ENCODE measurements at places on chromosomes 5 and 9.

DNA sequence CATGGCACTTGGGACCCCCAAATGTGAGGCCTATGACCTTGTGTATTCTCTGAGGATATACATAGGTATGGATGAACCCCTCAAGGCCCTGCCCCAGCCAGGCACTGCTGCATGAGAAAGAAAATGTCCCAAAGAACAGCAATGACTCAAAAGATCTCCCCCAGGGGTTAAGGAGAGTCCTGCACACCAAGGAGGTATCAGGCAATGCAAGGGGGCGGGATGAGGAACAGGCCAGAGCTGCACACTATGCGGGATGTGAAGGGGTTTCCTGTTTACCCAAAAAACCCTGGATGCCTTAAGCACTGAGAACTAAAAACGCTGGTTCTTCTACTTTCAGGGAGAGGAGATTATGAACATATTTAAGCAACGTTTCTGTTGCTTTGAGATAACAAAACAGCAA is 3.4 kb downstream of the RAPGEF1 start:
- DNase-seq: no peak

DNA sequence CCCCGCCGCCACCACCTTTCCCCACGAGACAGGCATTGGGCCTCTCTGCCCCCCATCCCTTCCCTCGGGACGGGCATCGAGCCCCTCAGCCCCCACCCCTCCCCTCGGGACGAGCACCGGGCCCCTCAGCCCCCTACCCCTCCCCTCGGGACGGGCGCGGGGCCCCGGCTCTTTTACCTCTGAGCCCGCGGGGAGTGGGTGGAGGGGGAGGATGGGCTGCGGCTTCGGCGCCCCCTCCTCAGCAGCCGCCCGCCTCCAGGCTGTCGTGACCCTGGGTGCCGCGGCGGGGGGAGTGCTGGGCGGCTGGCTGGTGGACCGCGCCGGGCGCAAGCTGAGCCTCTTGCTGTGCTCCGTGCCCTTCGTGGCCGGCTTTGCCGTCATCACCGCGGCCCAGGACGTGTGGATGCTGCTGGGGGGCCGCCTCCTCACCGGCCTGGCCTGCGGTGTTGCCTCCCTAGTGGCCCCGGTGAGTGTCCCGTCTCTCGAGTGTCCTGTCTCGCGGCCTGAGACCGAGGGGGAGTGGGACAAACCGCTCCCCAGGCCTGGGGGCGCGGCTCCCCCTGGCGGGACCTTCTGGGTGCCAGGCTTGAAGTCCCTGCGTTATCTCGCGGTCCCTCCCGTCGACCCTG is 791 bp downstream of the SLC2A8 start:
- no peak for DNase-seq

- no peak for DNase-seq
These were observed 16.4 kb downstream of the PPP3R2 start for GRCh38 chr9:101578378-101578777.

GRCh38 chr5:1335540-1336095 is 9.3 kb downstream of the CLPTM1L start:
- DNase-seq: no peak

DNA sequence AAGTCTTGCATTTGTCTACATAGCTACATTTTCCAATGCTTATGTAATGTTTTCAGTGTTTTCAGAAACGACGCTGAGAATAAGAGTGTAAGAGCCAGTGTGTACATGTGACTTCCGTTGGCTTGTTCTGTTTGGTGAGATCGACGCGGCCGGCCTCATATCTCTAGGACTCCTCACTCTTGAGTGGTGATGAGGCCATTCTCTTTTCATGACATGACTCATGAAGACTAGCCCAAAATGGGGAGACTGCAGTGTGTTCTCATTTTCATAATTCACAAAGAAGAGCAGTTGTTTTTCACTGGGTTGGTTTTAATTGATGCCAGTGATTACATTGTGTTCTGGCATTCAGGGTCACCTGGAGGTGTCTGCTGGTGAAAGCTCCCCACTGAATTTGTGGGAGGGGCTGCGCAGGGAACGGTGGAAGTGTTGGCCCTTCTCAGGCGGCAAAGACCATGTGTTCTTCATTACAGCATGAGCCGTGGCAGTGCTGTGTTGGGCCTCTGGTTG is 131.5 kb upstream of the OTULINL start:
- DNase-seq: no peak

DNA sequence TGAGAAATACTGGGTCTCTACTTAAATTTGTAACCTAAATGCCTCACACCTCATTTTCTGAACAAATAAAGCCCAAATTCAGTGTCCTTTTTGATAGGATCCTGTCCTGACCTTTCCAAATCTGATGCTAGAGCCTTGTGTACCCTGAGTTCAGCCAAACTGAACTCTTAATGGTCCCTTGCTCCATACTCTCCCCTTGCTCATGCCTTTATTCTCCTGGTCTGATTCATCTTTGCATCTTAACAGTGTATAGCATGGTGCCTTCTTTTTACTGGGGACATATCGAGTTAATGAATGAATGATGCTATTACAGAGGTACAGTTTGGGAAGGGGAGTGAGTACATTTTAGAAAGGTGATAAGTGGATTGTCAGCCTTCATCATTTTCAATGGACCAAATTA is 9.2 kb downstream of the NSD1 start:
- no peak for DNase-seq

DNA sequence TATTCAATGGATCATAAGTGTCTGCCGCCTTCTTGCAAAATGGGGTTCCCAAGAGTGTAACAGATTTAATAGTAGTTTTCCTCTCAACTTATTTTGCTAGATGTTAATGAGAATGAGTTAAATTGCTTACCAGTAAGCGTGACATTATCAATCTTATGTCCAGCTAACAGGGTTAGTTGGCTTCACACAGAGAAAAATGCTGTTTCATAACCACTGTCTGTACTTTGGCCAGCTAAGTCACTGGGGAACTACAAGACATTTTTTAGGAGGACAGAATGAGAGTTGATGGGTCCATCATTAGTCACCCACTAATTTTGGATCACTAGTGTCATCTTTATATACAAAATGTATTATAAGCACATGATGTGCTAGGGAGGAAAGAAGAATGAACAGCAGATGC is 1.4 kb downstream of the CDC37L1 start:
- no peak for DNase-seq

DNA sequence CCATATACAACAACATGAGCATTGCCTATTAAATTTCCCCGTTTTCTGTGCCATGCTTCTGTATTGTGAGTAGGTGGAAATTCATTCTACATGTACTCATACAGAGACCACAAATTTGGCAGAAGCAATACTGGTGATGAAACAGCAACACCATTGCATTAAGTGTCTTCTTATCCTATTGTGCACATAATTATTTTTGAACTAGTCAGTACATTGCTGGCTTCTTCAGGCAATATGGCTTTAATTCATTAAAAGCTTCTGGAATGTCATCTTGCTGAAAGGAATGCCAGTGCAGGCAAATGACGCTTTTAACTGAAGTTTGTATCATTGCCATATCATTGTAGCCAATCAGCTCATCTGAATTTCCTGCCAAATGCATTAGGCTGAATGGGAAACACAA is 82.6 kb downstream of the KIAA1958 start:
- no peak for DNase-seq

DNA sequence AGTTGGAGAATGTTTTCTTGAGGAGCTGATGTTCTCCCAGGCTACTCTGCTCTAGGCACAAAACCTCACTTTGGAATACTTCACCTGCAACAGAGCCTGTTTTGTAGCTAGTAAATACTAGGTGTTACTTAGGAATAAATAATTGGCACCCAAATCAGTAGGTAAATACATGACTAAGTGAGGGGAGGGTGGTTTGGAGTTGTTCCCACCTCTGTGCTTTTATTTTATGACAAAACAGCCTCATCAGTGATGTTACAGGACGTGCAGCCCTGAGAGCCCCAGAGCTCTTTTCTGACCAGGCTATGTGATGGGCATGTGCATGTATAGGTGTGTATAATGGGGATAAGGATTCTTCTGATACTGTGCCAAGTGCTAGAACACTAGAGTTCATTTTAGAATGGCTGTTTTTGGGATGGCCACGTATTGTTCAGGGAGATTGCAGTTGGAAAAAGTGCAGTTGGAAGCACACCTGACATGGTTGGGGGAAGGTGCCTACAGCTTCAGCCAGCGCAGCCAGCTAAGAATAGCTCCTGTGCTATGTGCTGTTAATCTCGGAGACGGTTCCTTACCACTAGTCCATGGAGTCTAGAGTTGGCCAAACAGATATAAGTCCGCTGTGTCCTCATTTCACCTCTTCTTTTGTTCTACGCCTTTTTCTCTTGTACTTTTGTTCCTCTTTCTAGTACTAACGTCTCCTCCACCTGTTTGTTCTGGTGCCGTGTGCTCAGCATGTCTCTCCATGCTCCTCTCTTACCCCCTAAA is 284.7 kb downstream of the FANCC start:
- DNase-seq: no peak

DNA sequence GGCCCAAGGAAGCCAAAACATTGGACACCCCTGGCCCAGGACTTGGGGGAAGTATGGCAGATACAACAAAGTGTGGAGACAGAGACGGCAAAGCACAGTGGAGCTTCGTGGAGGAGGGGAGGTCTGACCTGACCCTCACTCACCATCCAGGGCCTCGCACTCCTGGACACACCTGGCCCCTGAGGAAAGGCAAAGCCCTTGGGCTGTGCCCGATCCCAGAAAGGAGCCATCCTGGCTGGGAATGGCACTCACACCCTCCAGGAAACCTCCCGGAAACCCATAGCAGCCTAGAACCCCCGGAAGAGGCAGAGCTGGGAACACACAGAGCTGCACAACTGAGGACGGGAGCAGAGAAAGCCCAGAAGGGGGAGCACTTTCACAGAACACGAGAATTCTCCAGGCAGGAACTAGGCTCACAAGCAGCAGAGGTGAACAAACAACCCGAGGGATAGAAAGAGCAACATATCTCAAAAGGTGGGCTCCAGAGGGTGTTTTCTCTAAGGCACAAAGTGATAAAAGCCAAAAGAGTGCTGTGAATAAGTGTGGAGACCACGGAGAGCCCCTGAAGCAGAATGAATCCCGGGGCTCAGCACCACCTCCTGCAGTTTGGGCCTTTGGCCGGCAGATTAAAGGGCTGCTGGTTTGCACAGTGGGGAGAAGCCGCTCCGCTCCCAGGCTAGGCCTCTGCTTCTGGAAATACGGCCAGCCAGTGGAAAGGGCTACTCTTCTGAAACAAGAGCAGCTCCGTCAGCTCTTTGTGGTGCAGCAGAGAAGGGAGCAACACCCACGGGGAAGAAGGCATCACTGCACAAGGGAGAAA is 108.2 kb downstream of the UBE2R2 start:
- no peak for DNase-seq

DNA sequence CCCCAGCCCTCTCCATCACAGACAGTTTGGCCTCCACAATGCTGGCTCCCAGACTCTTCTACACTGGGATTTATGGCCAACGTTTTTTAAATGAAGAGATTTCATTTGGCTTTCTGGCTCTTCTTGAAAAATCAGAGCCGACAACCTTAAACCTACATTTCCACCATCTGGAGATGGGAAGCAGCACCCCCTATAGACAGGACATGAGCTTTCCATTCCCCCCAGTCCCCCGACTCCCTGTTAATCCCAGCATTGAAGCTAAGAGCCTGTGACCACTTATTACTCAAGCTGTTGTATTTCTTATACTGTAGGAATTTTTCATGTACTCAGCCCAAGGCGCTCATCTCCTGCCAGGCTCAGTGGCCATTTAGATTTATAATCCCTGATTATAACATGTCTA is 34.0 kb upstream of the AFAP1L1 start:
- DNase-seq: no peak

DNA sequence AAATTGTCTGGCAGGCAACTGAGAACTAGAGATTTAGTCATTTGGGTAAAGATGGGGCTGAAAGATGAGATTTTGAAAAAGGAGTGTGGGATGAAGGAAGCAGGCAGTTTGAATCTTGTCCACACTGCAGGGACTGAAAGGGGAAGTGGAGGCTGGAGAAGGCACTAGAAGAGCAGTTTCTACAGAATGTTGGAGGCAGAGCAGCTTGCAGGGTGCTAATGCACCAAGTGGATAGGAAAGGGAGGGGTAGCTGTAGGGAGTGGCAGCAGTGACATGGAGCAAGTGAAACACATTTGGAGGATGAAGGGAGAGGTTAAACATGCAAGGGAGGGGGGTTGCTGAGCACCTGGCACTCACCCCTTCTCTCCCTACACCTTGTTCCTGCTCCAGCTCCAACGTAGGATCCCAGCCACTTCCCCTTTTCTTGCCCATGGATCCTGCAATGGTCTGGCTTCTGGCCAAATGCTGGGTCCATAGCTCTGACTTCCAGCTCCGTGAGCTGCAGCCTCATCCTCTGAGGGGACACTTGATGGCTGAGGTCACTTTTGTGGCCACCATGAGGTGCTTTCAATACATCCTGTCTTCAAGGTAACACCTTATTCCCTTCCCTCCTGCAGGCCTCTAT is 30.0 kb upstream of the FGD3 start:
- no peak for DNase-seq

- DNase-seq: no peak
These were observed 18.5 kb downstream of the NAIF1 start for GRCh38 chr9:128048663-128049062.

DNA sequence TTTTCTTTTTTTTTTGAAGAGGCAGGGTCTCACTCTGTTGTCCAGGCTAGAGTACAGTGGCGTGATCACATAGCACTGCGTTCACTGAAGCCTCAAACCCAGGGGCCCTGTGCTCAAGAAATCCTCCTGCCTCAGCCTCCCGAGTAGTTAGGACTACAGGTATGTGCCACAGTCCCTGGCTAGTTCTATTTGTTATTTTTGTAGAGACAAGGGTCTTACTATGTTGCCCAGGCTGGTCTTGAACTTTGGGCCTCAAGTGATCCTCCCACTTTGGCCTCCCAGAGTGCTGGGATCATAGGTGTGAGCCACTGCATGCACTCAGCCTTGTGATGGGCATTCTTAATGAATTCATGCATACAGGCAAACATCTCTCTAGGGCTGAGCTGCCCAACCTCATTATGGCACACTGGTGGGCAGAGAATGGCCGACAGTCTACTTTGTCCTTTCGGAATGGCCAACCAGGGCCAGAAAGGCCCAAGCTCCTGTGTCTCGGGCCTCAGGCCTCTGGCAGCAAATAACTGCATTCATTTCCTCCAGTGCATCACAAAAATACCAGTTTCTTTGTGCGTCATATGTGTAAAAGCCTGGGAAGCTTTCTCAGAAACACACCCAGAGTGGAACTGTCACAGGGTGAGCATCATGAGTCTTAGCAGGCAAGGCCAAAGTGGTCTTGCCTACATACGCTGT is 27.2 kb downstream of the ANXA6 start:
- no peak for DNase-seq

DNA sequence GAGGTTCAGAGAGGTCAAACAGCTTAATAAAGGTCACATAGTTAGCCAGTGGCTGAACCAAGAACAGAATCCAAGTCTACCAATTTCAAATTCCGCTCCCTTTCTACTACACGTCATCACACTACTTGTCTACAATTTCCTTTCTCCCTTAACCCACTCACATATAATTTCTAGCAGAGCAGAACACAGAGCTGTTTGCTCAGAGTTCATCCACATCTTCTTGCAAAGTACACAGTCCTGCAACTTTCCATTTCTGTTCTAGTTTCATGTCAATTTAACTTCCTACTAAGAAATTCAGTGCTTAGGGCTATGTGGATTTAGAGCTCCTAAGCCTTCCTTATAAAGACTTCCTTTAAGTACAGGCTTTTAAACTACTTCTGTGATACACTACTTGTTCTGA is 61.3 kb downstream of the MEGF9 start:
- DNase-seq: no peak
